ENCODE measurements at places on chromosomes 4 and X.

- no peak for DNase-seq
These were observed 7.3 kb downstream of the FNIP2 start for GRCh38 chr4:158776106-158776505.

DNA sequence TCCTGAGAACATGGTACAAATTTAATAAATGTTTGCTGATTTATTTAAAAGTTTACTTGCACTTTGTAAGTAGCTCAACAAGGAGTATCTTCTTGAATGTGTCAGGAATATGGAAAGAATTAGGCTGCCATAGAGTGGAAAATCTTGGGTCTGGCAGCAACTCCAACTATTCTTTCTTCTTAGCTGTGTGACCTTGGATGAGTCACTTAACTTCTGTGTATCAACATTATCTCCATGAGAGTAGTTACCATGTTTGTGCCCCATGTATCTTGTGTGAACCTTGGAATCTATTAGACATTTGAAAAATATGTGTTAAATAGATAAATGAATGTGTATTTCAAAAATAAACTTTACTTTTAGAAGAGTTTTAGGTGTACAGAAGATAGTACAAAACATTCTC is 348.8 kb downstream of the GBA3 start:
- DNase-seq = no peak

DNA sequence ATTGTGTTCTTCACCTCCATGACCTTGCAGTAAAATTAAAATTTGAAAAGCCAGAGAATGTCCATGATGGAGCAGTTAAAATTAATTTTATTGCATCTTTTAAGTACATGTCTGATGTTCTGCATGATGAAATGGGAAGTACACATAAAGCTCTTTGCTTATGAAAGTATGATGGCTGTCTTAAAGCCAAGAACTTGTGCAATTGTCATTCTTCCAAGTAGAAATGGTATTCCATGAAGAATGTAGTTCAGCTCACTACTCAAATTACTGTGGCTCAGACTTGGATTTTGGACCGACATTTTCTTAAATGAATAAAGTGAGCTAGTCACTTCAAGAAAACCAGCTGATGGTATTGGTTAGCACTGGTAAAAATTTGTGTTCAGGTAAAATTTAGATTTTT is 161.7 kb upstream of the CXCL13 start:
- DNase-seq = no peak

DNA sequence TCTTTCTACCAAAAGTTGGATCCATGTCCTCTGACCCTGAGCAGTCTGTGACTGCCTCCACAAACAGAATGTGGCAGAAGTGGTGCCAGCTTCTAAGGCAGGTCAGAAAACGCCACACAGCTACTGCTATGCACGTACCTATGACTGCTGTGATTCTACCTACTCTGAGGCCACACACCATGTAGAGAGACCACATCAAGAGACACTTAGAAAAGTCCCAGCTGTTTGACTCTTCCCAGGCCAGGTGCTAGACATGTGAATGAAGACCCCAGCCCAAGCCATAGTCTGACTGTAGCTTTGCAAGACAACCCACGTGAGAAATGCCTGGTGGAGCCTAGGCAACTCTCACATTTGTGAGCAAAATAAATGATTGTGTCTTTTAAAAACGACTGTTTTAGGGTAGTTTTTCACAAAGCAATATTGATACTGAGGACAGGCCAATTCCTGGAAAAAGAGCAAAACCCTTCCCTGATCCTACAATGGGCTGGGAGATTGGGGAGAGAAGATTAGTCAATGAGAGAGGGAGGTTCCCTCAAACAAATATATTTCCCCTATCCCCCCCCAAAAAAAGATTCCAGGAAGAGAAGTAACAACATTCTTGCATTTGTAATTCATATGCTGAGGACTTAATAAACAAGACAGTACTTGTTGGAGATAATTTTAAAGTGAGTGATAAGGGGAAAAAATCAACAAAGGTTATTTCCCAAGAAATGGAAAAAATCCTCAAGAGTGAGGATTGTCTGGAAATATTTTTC is 33.3 kb downstream of the FRYL start:
- DNase-seq = no peak

DNA sequence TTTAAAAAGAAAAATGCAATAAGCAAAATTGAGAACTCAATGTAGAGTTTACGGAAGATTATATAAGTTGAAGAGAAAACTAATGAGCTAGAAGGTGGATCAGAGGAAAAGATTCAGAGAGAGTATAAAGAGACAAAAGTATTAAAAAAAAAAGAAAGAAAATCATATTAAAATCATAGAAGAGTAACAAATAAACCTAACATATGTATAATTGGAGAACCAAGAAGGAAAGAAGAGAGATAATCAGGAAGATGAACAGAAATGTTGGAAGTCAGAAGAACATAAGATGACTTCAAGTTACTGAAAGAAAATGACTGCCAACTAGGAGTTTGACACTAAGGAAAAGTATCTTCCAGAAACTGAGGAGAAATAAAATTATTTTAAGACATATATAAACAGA is 34.3 kb upstream of the ANTXR2 start:
- DNase-seq = no peak

GRCh38 chr4:188403272-188403671 is 264.0 kb downstream of the TRIML1 start:
- no peak for DNase-seq

DNA sequence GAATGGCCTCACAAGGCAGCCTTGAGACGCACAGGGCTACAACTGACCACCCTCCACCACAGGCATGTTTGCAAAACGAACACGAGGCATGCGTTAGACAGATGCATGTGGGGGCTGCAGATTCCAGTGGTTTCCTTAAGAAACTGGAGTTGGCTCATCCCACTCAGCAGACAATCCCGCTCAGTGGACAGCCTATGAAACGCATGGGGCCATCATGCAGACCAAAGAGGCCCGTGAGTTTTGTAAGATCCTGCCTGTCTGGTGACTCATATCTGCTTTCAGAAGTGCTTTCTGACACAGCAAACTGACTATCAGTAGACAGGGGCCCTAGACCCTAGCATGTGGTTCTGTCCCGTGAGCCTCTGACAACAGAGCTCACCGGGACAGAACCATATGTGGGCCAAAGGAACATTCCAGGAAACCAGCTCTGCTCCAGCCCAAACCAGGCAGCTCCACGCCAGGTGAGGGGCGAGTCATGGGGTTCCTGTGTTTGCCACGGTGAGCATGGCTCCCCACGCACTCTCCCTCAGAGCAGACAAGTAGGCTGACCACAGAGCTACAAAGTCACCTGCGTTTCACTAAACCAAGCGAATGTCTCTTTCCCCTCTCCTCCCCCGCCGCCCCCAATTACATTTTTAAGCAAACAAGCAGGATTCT is 74.4 kb downstream of the MTMR1 start:
- DNase-seq = peak; percentile 80

DNA sequence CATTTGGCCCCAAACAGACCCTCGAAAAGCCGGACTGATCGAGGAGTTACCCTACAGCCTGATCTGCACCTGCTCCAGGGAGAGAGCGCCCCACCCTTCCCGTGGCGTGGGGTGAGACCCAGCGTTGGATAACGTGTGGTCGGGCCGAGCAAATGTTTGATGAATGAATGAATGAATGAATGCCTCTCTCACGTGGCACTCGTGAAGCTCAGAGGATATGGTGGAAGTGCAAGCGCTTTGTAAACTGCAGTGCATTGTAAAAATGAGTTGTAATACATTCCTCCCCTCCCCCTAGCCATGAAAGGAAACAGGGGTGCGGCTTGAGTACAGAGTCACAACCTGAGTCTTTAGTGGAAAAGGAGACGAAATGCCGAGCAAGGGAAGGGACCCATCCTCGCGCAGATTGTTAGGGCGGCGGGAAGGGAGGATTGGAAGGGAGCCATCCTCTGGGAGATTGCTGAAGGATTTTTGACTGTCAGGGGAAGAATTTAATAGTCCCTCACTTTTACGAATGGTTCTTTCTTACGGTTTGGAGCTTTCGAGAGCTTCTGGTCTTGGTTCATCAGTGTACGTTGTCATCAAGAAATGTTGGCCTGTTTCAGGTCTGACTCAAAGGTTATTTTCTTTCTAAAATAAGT is 772 bp upstream of the FBXW7 start:
- DNase-seq = peak; percentile 30

- DNase-seq = no peak
These were observed 109.7 kb downstream of the RTL5 start for GRCh38 chrX:72021975-72022374.

GRCh38 chrX:120549483-120550452 is 11.0 kb downstream of the CUL4B start:
- peak; percentile 87 for DNase-seq

DNA sequence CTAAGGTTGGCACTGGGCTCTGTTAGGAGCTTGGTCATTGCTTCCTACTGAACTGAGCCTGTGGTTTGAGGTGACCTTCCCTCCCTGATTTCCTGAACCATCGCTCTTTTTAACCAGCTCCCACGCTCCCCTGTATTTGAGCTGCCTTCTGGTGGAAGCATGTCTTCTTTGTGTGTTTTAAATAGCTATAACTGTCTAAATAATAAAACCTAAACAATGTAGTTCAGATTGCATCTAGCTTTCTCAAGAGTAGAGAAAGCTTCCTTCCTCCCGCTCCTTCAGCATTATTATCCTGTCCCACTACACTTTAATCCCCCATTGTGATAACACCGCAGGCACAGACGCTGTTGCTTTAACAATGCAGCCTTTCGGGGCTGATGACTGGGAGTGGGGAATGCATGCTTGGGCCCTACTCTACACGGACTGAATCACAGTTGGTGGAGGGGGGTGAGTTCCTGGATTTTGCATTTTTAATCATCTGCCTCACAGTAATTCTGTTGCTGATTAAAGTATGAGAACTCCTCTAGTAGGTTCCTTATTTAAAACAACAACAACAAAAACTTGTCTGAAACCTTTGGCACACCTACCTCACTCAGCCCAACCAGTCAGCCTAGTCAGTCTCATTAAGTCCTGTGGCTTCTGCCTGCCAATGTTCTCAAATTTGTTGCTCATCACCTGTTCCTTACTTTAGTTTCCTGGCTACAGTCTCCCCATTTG is 6.6 kb downstream of the SMS start:
- DNase-seq = peak; percentile 55

DNA sequence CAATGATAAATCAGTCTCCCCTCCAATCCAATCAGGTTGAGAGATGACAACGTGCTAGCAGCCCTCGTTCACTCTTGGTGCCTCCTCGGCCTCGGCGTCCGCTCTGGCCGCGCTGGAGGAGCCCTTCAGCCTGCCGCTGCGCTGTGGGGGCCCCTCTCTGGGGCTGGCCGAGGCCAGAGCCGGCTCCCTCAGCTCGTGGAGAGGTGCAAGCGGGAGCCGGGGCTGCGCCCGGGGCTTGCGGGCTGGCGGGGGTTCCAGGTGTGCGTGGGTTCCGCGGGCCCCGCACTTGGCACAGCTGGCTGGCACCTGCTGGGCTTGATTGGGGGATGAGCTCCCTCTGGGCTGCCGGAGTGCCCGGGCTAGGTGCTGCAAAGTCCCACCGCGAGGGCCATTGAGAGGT is 40.9 kb upstream of the PRSS48 start:
- no peak for DNase-seq

- no peak for DNase-seq
These were observed 32.1 kb downstream of the SLC34A2 start for GRCh38 chr4:25687773-25688172.

- no peak for DNase-seq
These were observed 750.2 kb upstream of the HS3ST1 start for GRCh38 chr4:12178614-12179610.

- DNase-seq = no peak
These were observed 118.4 kb downstream of the AFF1 start for GRCh38 chr4:87053176-87053658.

GRCh38 chrX:18995221-18995620 is 11.3 kb upstream of the PHKA2 start:
- peak; percentile 63 for DNase-seq

- DNase-seq = peak; percentile 74
These were observed 160.7 kb upstream of the LDB2 start for GRCh38 chr4:17058916-17059741.

- no peak for DNase-seq
These were observed 67.6 kb downstream of the PJA1 start for GRCh38 chrX:69097451-69098236.

DNA sequence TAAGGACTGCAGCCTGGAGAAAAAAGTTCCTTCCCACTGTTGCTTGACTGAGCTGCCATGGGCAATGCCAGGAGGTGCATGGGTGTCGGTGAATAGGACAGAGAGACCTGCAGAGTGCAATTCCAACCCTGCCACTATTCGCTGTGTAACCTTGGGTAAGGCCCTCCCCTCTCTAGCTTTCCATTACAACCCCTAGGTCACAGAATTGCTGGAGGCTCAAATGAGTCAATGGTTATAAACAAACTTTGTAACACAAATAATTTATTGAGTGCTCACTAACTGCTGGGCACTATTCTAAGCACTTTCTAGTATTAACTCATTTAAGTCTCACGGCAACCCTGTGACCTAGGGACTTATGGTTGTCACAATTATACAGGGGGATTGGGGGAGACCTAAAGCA is 37.8 kb downstream of the PJA1 start:
- no peak for DNase-seq

DNA sequence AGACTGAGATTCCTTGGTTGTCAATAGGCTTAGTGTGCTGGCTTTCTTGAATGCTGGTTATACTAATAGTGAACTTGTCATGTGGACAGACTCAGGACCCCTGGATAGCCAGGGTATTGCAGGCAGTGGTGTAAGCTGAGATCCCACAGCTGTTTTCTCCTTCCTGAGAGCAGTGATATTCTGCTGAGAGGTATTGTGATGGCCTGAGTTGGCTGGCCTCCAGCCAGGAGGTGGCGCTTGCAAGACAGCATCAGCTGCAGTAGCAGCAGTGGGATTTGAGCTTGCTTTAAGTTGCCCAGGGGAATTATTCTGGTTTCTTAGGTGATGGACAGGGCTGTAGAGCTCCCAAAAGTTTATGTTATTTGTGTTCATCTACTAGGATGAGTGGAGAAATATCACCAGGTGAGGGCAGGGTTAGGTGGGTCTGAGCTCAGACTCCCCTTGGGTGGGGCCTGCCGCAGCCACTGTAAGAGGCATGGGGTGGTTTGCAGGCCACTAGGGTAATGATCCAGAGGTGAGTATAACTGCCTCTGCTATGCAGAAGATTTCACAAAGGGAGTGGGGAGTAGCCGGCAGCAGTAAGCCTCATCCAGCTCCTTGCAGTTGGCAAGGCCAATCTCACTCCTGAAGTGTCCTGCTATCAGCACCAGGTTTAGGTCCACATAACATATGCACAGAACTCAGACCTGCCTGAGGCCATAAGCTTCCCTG is 66.2 kb downstream of the IL15 start:
- peak; percentile 19 for DNase-seq

DNA sequence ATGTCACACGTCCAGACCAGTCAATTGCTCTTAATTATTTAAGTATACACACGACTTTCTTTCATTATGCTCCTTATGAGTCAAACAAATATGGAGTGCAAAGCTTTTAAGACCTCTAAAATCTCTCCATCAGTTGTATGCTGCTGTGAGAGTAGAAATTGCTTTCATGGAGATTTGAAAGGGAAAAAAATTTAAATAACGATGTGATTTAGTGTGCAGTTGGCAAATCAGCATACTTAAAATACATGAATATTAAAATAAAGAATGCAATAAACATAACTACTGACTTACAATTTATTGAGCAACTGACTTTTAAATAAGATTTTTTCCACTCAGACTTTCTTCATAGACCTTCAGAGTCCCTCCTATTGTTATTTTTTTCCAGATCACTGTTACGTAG is 9.0 kb downstream of the TENM3 start:
- no peak for DNase-seq
